Stimulated activated naive CD4-positive, alpha-beta T cell treated with Interleukin-2 at 50 U/mL for 16 hours (primary cell): ENCODE measurements at places on chromosomes 5 and 9.

DNA sequence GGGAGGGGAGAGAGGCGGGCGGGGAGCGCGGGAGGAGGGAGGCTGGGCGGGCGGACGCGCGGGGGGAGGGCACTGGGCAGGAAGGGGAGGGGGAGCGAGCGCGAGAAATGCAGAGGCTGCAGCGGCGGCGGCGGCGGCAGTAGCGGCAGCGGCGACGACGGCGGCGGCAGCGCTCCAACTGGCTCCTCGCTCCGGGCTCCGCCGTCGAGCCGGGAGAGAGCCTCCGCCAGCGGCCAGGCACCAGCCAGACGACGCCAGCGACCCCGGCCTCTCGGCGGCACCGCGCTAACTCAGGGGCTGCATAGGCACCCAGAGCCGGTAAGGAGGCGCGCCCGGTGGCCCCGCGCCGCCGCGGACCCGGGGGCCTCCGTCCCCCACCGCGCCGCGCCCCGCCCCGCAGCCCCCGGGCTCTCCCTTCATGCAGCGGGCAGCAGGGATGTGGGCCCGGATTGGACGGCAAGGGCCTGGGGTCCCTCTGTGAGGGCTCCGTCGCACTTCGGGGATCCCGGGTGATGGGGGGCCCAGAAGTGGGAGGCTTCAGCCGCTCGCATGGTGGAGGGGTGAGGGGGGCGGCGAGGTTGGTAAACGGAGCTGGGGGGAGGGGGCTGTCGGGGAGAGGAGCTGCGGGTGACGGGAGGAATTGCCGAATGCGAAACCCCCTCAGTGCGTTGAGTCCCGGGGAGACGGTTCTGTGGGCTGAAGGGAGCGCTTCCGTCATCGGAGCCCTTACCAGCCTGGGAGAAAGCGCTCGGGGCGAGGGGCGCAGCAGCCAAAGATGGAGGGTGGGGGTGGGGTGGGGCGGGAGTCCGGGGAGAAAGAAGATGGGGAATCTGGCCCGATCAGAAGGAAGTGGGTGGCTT lies at the start of gene BASP1:
TSS of gene BASP1 (plus strand) at position 139 of the 860 bp plus-strand sequence. CDS start 57,586 bp downstream, outside the sequence.
- no peak for DNase-seq

GRCh38 chr9:20409321-20410092 lies 212.8 kb downstream of the MLLT3 start:
- no peak for DNase-seq

DNA sequence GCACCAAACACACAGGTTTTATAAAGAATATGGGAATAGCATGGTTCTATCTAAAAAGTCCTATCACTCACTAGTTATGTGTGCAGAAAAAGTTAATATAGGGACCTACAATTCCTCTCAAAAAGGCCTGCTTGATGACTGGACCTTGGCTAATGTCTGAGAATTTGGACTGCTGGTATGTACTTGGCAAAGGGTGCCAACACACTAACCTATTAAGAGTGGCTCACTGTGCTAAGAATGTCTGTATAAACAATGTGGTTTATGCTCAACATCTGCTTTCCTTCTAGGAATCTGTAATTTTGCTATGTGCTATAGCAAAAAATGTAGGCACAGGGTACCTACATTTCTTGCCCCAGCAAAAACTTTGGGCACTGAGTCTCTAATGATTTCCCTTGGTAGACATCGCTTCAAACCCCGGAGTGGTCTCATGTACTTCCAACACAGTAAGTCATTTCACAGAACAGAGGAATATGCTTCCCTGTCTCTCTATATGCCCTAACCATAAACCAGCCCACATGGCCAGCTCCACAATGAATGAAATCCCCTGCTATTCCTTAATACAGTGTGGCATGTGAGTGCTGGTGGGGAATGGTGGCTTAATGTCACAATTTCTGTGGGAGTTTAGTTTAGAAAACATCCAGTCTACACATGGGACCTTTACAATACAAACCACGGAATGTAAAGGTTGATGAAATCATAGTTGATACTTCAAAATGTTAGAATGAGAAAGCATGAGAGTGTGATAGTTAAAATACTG lies 101.7 kb downstream of the UBAP2 start:
- DNase-seq: no peak

GRCh38 chr9:87029905-87030304 lies 82.6 kb upstream of the GAS1 start:
- DNase-seq: no peak

DNA sequence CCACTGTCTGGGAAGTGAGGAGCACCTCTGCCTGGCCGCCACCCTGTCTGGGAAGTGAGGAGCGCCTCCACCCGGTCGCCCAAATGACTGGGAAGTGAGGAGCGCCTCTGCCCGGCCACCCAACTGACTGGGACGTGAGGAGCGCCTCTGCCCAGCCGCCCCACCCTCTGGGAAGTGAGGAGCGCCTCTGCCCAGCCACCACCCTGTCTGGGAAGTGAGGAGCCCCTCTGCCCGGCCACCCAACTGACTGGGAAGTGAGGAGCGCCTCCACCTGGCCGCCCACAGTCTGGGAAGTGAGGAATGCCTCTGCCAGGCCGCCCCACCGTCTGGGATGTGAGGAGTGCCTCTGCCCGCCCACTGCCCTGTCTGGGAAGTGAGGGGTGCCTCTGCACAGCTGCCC lies 32.9 kb downstream of the SAXO1 start:
- no peak for DNase-seq

DNA sequence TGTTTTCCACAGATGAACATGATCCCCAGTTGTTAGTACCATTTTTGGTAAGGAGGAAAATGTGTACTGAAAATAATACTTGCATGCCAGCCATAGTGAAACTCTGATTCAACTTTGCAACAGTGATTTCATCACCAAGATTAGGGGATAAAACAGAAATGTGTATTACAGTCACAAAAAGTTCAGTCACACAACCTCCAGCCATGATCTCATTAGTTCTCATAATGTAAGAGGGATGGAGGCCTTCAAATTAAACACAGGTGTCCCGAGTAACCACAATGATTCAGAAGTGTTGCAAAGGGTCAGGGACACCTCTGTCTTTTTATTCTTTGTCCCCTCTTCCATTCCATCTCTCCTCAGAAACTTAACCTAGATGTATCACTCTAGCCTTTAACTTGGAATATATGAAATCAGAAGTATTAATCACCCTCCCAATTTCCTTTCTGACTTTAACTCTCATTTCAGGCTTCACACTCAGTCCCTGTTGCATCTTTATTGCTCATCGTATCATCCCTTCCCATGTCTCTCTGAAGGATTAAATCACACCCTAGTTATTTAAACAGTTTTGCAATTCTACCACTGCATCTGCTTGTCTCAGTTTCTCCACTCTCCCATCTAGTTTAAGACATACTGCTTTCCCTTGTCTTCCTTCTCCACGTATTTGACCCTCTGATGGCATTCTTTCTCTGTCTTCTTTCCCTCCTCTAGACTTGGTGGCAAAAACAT lies 291.2 kb downstream of the ADAMTS6 start:
- DNase-seq: no peak

DNA sequence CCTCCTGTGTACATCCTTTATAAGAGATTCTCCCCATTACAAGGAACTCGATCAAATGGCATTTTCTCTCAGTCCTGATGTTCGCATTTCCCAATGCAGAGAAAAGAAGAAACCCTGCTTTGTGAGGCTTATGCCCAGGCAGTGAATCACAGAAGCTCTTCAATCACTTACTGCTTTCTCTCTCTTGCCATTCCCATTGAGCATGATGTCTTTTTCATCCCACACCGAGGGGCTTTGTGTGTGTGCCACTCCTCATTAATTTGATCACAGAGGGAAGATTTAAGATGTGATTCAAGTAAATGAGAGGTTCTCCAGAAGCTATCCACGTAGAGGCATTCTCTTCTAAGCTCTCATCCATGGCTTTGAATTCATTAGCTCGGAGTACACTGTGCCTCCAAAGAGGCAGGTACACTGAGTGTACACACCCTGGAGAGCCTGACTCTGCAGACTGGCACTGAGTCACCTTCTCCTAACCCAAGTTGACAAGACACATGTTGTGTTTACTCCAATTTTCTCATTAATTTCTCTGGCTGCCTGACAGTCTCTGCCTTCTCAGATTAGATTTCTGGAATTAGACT lies 45.4 kb downstream of the MFAP3 start:
- no peak for DNase-seq
